ENCODE measurements at places on chromosomes 2 and 18.

DNA sequence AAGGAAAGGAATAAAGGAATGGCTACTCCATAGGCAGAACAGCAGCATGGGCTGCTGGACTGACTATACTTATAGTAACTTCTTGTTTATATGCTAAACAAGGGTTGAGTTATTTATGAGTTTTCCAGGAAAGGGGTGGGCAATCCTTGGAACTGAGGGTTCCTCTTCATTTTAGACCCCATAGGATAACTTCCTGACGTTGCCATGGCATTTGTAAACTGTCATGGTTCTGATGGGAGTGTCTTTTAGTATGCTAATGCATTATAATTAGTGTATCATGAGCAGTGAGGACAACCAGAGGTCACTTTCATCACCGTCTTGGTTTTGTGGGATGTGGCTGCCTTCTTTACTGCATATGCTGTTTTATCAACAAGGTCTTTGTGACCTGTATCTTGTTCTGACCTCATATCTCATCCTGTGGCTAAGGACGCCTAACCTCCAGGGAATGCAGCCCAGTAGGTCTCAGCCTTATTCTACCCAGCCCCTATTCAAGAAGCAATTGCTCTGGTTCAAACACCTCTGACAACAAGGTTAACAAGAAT lies 98.6 kb upstream of the CABLES1 start:
- DNase-seq = no peak

DNA sequence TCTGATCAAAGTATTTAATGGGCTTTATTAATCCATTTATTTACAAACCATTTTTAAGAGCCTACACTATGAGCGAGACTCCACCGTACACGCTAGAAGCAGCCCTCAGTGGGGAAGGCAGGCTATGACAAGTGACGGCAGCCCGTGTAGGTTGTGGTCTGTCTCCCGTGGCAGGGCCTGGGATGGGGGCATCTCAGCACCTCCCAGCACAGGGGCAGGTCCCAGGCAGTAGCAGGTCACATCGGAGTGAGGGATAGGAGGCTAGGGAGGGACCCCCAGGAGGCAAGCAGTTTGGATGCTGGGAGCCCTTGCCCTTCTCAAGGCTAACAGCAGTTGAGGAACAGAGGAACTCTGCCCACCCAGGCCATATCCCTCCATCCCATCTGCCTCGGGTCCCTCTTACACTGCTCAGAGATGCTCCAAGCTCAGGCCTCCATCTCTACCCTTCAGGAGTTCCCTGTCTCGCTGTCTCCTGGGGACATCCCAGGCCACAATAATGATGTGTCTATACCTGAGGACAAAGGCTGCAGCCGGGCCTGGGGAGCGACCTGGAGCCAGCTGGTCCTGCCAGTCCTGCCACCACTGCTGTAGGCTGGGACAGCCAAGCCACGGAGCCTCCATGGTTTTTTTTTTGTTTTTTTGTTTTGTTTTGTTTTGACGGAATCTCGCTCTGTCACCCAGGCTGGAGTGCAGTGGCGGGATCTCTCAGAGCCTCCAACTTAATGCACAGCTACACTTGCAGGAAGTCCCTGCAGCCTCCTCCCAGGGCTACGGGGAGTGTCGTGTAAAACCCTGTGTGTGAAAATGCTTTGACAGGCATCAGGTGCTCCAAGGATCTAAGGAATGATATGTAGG lies 92.0 kb downstream of the NDUFA10 start:
- DNase-seq = no peak

GRCh38 chr2:208620487-208620978 lies 213.9 kb downstream of the PTH2R start:
- no peak for DNase-seq

DNA sequence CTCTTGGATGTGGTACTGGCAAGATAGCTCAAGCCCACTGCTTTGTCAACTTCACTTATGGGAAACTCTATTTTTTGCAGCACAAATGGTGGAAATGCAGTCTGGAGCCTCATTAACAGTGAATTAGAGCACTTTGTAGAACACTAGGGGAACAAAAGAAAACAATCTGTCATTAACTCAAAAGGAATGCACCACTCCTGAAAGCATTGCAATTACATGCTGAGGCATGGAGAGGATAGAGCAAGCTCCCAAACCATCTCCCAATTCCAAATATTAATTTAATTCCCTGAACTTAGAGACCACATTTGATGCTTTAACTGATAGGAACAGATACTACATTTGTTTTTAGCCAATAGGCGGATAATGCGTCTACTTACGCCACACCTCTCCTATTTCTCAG lies 32.8 kb upstream of the TANC1 start:
- DNase-seq = no peak

- no peak for DNase-seq
Observed at GRCh38 chr2:120536141-120536540, 190.2 kb downstream of the INHBB start.

DNA sequence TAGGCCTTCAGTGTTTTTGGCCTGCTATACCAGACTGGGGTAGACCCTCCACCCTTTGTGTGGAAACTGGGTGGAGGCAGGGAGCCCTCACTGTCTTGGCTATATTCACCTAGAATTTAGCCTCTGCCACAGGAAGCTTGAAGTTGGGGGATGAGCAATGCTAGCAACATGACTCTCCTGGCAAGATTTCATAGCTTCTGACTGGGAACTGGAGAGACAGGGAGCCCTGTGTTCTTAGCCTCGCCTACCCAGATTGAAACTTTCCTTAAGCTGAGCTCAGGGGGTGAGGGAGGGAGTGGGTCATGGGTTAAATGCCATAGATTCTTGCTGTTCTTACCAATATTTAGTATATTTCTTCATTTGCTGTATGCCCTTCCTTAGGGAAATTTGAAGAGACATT lies 46.8 kb upstream of the FAM98A start:
- DNase-seq = no peak

- no peak for DNase-seq
Observed at GRCh38 chr2:47844162-47844561, 61.2 kb downstream of the MSH6 start.

GRCh38 chr2:20900052-20900636 lies 77.2 kb upstream of the LDAH start:
- DNase-seq = no peak

DNA sequence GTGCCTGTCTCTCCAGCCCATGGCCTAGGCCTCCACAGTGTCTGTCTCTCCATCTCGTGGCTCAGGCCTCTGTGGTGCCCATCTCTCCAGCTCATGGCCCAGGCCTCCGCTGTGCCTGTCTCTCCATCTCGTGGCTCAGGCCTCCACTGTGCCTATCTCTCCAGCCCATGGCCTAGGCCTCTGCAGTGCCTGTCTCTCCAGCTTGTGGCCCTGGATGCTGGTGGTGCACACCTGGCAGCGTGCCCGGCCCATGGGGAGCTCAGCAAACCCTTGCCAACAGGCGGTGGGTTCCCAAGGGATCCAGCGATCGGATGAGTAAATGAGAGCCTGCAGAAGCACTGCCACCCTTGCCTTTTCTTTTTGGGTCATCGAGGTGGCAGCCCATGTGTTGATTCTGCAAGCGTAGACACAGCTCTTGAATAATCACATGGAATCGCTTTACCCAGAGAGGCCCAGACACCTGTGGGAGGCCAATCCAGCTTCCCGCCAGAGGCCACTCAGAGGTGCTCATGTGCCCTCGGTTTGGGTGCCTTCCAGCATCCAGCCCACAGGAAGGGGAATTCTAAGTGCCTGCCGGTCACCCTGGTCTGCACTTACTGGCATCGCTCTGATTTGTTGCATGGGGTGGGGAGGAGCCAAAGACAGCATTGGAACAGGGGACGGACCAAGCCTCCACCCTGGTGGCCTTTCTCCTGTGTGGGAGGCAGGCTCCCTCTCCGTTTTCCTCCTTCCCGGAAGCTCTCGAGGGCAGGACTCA lies 101.8 kb upstream of the HDAC4 start:
- DNase-seq = no peak

Data from CD4-positive, alpha-beta T cell treated with Interleukin-4 for 1 hour (primary cell).